ENCODE measurements at places on chromosomes 12 and 14.
A peak's percentile ranks its signal among the peaks of the same experiment; 100 is the strongest.

- no peak for DNase-seq
These were observed 2.4 kb downstream of the GZMH start for GRCh38 chr14:24607081-24607480.

DNA sequence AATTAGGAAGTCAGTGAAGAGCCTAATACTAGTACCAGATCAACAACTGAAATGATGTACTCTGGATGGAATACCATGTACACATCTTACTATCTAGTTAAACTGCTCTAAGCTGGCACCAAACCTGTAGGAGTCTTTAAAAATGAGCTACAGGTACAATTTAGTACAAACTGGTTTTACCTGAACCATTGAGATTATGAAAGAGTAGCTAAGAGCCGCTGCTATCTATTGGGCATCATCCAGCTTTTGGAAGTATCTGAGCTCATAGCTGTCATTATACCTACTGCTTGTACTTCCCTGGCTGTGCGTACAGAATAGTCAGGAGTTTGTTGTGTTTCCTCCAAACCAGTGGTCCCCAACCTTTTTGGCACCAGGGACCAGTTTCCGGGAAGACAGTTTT is 12.4 kb downstream of the TBC1D30 start:
- DNase-seq, result no peak

- DNase-seq, result no peak
These were observed 172.8 kb downstream of the ETV6 start for GRCh38 chr12:11822081-11822834.

DNA sequence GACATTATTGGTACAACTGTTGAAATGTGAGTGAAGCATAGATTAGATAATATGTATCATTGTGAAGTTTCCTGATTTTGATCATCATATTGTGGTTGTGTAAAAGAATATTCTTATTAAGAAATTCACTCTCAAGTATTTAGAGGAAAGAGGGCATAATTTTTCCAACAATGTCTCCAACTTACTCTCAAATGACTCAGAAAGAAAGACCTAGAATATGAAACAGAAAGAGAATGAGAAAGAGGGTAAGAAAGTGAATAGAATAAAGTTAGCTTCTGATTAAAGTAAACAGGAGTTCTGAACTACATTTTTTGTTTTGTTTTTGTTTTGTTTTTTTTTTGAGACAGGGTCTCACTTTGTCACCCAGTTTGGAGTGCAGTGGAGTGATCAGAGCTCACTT is 123.0 kb downstream of the CPNE8 start:
- DNase-seq, result no peak

GRCh38 chr14:73241481-73242165 is 4.3 kb downstream of the PAPLN start:
- no peak for DNase-seq

DNA sequence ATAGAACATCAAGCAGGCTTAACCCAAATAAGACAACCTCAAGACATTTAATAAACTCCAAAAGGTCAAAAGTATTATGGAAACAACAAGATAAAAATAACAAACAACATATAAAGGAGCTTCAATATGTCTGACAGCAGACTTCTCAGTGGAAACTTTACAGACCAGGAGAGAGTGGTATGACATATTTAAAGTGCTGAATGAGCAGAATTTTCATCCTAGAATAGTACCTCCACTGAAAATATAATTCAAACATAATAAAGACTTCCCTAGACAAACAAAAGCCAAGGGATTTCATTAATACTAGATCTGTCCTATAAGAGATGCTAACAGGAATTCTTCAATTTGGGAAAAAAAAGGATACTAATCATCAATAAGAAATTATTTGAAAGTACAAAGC is 1005.0 kb downstream of the TMTC2 start:
- DNase-seq, result no peak

DNA sequence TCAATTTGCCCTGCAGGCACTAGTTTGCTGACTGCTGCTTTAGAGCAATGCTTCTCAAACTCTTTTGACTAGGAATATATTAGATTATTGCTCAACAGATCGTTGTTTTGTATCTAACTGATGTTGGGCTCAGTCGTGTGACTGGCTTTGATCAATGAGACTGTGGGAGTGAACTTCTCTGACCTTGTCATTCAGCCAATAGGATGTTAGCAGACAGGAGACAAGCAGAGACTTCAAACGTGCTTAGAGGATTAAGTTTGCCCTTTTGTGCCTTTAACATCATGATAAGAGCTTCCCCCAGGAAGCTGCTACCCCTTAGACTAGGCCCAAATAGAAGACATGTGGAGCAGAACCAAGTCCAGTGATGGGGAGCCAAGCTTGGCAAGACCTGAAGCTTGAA is 76.7 kb upstream of the ELK3 start:
- no peak for DNase-seq

GRCh38 chr14:22644305-22644635 is at the start of gene OR6J1:
TSS of gene OR6J1 (minus strand) at chr14:22644352. CDS start at chr14:22634811, 9,541 bp downstream.
- DNase-seq, result no peak

- peak; percentile 14 for DNase-seq
These were observed 59.8 kb downstream of the MARK3 start for GRCh38 chr14:103444837-103445524.

- DNase-seq, result no peak
These were observed 88.3 kb downstream of the CIT start for GRCh38 chr12:119788786-119789185.

GRCh38 chr14:89963288-89963978 is 7.7 kb downstream of the TDP1 start:
- no peak for DNase-seq

- DNase-seq, result no peak
These were observed 231.2 kb upstream of the PLEKHG7 start for GRCh38 chr12:92471551-92471950.

GRCh38 chr12:18849080-18849479 is 111.2 kb downstream of the CAPZA3 start:
- DNase-seq, result peak; percentile 9

DNA sequence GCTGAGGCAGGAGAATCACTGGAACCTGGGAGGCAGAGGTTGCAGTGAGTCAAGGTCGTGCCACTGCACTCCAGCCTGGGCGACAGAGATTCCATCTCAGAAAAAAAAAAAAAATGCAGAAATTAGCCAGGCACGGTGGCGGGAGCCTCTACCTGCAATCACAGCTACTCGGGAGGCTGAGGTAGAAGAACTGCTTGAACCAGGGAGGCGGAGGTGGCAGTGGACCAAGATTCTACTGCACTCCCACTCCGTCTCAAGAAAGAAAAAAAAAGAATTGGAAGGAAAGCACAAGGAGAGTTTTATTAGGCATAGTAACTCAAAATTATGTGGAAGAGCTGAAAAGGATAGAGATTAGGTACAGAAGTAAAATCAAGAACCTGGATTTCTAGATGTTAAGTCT is 20.8 kb upstream of the AMHR2 start:
- no peak for DNase-seq

DNA sequence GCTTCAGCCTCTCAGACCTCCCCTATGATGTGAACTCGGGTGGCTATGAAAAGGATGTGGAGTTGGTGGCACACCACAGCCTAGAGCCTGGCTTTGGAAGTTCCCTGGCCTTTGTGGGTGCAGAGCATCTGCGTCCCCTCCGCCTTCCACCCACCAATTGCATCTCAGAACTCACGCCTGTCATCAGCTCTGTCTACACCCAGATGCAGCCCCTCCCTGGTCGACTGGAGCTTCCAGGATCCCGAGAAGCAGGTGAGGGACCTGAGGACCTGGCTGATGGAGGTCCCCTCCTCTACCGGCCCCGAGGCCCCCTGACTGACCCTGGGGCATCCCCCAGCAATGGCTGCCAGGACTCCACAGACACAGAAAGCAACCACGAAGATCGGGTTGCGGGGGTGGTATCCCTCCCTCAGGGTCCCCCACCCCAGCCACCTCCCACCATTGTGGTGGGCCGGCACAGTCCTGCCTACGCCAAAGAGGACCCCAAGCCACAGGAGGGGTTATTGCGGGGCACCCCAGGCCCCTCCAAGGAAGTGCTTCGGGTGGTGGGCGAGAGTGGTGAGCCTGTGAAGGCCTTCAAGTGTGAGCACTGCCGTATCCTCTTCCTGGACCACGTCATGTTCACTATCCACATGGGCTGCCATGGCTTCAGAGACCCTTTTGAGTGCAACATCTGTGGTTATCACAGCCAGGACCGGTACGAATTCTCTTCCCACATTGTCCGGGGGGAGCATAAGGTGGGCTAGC is 7.0 kb upstream of the RPS26 start:
- DNase-seq, result no peak

Measured in HS-5 (cell line).